Activated CD8-positive, alpha-beta T cell treated with anti-CD3 and anti-CD28 coated beads for 36 hours (primary cell): ENCODE measurements at places on chromosomes 5 and 9. TPM values are rescaled to one million over a fixed set of nuclear protein-coding genes. Genes with fewer than 3 reads are reported as not detected.

The PCDHGC4 gene
- not detected for total RNA-seq

The SV2C gene
- 0.07 TPM for total RNA-seq

The MARCHF3 gene
- total RNA-seq = 6.1 TPM

The GNAQ gene
- 17.8 TPM for total RNA-seq

The PFN3 gene
- not detected for total RNA-seq

DNA sequence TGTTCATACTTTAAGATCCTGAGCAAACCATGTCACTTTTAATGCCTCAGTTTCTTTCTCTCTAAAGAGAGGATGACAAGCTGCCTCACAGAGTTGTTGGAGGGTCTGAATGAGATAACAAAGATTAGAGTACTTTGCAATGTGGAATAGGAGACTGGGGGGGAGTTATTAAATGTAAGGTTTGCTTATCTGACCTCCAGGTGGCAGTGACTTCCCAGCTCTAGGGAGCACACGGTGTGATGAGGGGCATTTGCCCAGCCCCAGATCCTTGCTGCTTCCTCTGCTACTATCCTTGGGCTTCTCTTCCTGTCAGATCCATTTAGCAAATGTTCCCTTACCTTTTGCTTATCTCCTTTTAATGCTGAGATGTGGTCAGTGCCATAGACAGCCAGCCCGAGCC, 30.7 kb downstream of the ENHO start:
- no peaks in the 10 kb centered on the region for H3K4me1 ChIP-seq
- no peak for DNase-seq
- H3K27me3 ChIP-seq = peaks cover 16% of the 10 kb centered on the region
- H3K4me3 ChIP-seq = no peak overlapping the region
- H3K36me3 ChIP-seq = no peaks in the 10 kb centered on the region

GRCh38 chr5:121660142-121660541, 191.5 kb upstream of the FTMT start:
- H3K4me3 ChIP-seq = no peak overlapping the region
- H3K4me1 ChIP-seq = no peaks in the 10 kb centered on the region
- no peak for DNase-seq
- H3K27ac ChIP-seq = no peak overlapping the region
- H3K27me3 ChIP-seq = no peaks in the 10 kb centered on the region
- no peaks in the 10 kb centered on the region for H3K36me3 ChIP-seq

- DNase-seq = no peak
- H3K36me3 ChIP-seq = no peaks in the 10 kb centered on the region
- peaks cover 23% of the 10 kb centered on the region for H3K4me1 ChIP-seq
- H3K4me3 ChIP-seq = no peak overlapping the region
- H3K27ac ChIP-seq = no peak overlapping the region
- no peaks in the 10 kb centered on the region for H3K27me3 ChIP-seq
Measured at GRCh38 chr5:55858104-55858503, 6.9 kb downstream of the IL31RA start.

DNA sequence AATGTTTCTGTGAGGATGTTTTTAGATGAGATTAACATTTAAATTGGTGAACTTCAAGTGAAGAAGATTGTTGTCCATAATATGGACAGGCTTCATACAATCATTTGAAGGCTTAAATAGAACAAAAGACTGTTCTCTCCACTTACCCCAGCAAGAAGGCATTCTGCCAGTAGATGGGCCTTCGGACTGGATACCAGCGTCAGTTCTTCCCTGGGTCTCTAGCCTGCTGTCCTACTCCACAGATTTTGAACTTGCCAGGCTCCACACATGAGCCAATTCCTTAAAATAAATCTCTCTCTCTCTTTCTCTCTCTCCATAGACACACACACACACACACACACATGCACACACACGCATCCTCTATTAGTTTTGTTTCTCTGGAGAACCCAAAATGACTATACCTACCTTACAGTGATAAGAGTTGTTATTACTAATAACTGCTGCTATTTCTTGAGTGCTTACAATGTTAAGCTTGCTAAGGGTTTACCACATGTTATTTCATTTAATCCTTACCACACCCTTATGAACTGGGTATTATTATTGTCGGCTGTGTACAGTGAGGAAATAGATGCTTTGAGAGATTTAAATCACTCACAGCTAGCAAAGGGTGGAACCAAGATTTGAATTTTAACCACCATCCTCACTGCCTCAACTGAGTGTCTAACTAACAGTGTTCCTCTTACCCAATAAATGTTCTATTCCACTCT, 19.8 kb upstream of the IQGAP2 start:
- H3K4me3 ChIP-seq = no peak overlapping the region
- no peak for DNase-seq
- no peaks in the 10 kb centered on the region for H3K36me3 ChIP-seq
- no peaks in the 10 kb centered on the region for H3K27me3 ChIP-seq
- no peak overlapping the region for H3K27ac ChIP-seq

GRCh38 chr5:28603869-28604268, 1565.5 kb upstream of the CDH9 start:
- DNase-seq = no peak
- no peak overlapping the region for H3K27ac ChIP-seq
- no peak overlapping the region for H3K4me3 ChIP-seq
- H3K27me3 ChIP-seq = no peaks in the 10 kb centered on the region
- no peaks in the 10 kb centered on the region for H3K4me1 ChIP-seq
- no peaks in the 10 kb centered on the region for H3K36me3 ChIP-seq

- H3K27me3 ChIP-seq = no peaks in the 10 kb centered on the region
- DNase-seq = no peak
- peaks cover 7% of the 10 kb centered on the region for H3K36me3 ChIP-seq
Measured at GRCh38 chr5:76456258-76456657, 53.2 kb downstream of the IQGAP2 start.

DNA sequence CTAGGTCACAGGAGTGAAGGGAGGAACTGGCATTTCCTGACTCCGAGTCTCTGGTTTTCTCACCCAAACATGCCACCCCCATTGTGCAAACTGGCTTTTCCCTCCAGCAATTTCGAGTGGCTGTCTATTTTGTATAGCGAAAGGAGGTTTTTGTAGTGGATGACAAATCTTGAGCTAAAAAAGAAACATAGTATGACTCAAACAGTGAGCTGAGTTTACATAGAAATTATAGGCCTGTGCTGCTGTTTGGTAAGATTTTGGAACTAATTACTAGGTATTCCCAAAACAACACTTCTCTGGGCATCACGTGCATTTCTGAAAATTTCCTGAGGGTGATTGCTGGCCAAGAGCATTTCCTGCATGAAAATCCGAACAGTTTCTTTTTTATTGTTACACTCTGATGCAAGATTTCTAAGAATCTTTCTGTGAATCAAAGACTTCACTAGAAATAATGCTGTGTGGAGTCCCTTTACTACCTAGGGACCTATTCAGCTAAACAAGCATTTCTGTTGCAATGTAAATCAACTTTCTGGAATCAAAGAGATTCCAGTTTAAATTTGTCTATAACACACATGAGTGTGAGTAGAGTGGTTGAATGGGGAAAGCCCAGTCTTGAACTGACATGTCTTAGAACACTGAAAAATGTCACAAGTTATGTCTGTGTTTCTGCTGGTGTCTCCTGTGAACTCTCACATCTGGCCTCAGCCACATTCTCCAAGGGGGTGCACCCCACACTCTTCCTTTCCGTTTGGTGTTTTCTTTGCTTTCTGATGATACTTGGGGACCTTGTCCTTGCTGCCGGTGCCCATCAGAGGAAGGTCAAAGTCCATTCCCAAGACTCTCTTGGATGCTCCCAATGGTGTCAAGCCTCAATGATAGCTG, 33.3 kb upstream of the DAPK1 start:
- peaks cover 12% of the 10 kb centered on the region for H3K4me1 ChIP-seq
- no peak overlapping the region for H3K4me3 ChIP-seq
- DNase-seq = peak; percentile 20
- peaks cover 2% of the 10 kb centered on the region for H3K27me3 ChIP-seq
- no peaks in the 10 kb centered on the region for H3K36me3 ChIP-seq
- peak overlapping the region; percentile 62 for H3K27ac ChIP-seq

DNA sequence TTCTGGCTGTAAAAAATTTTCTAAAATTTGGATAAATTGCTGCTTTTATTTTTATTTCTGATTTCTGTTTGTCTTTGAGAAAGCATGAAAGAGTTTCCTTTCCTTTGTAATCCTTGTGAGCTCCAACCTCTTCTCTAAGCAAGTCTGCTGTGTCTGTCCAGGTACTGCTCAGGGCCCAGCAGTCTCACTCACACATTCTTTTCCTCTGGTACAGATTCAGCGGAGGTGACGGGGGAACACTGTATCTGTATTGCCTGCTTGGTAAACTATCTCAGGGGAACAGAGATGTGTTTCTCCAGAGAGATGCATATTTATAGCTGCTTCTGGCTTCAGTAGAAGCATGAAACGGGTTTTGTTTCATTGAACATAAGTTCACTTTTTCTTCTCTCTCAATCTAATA, 60.5 kb downstream of the NUP214 start:
- no peaks in the 10 kb centered on the region for H3K27me3 ChIP-seq
- H3K4me3 ChIP-seq = no peak overlapping the region
- DNase-seq = no peak
- H3K27ac ChIP-seq = no peak overlapping the region

- H3K36me3 ChIP-seq = no peaks in the 10 kb centered on the region
- H3K4me1 ChIP-seq = no peaks in the 10 kb centered on the region
- no peak overlapping the region for H3K27ac ChIP-seq
- H3K4me3 ChIP-seq = no peak overlapping the region
Measured at GRCh38 chr5:100402071-100402470, 133.1 kb upstream of the FAM174A start.

DNA sequence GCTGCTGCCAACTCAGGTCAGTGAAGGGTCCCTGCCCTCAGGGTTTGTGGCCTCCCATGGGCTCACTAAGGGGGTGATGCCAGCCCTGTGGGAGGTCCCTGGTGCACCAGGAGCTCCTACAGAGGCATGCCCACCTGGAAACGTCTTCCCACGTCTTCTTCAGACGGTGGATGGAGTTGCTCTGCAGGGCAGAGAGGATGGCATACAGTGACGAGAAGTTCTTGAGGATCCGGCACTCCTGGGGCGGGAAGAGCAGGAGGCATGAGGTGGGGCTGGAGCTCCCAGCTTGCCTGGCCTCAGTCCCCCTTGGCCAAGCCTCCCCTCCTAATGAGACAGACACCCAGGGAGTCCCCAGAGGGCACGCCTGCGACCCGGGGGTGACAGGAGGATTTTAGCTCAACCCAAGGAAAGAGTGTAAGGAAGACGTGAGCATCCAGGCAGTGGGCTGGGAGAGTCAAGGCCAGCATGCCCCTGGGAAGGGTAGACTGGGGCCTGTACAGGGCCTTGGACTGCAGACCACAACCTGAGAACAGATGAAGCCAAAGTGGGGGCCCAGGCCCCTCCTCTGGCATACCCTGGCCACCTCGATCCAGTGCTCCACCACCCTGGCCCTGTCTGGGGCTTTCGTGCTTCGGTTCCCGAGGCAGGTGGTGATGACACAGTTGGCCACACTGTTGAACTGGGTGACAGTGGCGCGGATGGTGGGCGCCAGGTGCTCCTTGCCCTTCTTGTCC, 14.4 kb downstream of the RALGDS start:
- H3K4me1 ChIP-seq = peaks cover 3% of the 10 kb centered on the region
- no peak overlapping the region for H3K27ac ChIP-seq
- no peak overlapping the region for H3K4me3 ChIP-seq
- H3K27me3 ChIP-seq = no peaks in the 10 kb centered on the region
- DNase-seq = no peak

GRCh38 chr9:1952001-1952400, 63.1 kb upstream of the SMARCA2 start:
- no peak overlapping the region for H3K27ac ChIP-seq
- H3K27me3 ChIP-seq = peaks cover 2% of the 10 kb centered on the region
- no peak overlapping the region for H3K4me3 ChIP-seq

DNA sequence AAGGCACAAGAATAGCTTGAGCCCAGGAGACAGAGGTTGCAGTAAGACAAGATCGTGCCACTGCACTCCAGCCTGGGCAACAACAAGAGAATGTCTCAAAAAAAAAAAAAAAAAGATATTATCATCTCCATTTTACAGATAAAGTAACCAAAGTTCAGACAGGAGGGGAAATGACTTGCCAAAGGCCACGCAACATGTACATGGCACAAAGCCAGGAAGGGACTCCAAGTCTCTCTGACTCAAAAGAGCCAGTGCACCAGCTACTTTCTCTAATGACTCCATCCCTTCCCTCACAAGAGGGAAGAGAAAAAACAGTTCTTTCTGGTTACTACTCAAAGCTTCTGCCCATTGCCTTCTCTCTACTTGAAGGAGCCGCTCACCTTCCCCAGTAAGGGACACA, 34.1 kb downstream of the SIL1 start:
- peak; percentile 7 for DNase-seq
- no peak overlapping the region for H3K27ac ChIP-seq
- H3K27me3 ChIP-seq = no peaks in the 10 kb centered on the region
- peaks cover 2% of the 10 kb centered on the region for H3K36me3 ChIP-seq

DNA sequence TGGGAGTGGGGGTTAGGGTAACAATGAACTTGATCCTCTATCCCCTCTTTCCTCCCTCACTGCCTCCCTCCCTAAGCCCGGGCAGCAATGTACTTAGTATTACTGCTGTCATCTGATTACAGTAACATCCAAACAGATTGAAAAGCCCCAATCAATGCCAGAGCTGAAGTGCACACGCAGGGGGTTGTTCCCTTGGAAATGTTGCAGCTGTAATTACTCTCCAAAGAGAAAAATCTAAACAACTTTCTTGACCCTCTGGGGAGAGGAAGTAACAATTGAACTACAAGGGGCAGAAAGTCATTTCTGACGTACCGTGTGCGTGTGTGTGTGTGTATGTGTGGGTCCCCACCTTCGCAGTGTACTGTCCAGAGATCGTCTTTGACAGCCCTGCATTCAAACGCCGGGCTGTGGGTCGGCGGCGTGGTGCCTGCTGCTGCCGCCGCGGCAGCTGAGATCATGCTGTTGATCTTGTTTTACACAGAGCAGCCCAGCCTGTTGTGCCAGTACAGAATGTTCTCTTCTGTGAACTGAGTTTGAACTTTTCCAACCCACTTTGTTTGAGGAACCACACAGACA, 66.0 kb upstream of the KLF9 start:
- no peaks in the 10 kb centered on the region for H3K36me3 ChIP-seq
- H3K4me1 ChIP-seq = peaks cover 4% of the 10 kb centered on the region
- no peak overlapping the region for H3K27ac ChIP-seq
- H3K4me3 ChIP-seq = no peak overlapping the region
- DNase-seq = no peak

GRCh38 chr5:82072138-82072537, 100.3 kb downstream of the ATG10 start:
- no peaks in the 10 kb centered on the region for H3K36me3 ChIP-seq
- no peaks in the 10 kb centered on the region for H3K27me3 ChIP-seq
- no peak for DNase-seq
- no peak overlapping the region for H3K4me3 ChIP-seq
- H3K27ac ChIP-seq = no peak overlapping the region
- H3K4me1 ChIP-seq = peaks cover 5% of the 10 kb centered on the region

- H3K27me3 ChIP-seq = peaks cover 4% of the 10 kb centered on the region
- H3K4me3 ChIP-seq = no peak overlapping the region
- H3K27ac ChIP-seq = no peak overlapping the region
- H3K4me1 ChIP-seq = no peaks in the 10 kb centered on the region
- DNase-seq = no peak
- no peaks in the 10 kb centered on the region for H3K36me3 ChIP-seq
Measured at GRCh38 chr5:96043446-96043845, 81.8 kb upstream of the ELL2 start.
